ENCODE measurements at places on chromosomes 2 and 18.

GRCh38 chr18:65423776-65424175 is 327.0 kb upstream of the CDH7 start:
- no peak for DNase-seq

DNA sequence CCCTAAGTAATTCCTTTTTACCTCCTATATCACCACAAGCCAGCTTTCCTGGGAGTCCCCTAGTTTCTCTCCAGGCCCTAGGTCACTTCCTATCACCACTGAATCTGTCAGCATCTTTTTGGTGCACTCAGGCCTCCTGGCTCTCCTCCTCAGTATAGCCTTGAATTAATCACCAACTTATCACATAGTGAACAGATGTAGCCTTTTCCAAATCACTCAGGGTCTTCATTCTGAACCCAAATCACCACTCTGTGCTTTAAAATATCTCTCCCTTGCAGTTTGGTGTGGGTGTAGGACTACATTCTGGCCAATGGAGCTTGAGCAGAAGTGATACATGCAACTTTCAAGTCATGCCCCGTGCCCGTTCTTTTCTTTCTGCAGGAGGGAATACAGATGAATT is 29.6 kb upstream of the ATP8B1 start:
- DNase-seq, result no peak

DNA sequence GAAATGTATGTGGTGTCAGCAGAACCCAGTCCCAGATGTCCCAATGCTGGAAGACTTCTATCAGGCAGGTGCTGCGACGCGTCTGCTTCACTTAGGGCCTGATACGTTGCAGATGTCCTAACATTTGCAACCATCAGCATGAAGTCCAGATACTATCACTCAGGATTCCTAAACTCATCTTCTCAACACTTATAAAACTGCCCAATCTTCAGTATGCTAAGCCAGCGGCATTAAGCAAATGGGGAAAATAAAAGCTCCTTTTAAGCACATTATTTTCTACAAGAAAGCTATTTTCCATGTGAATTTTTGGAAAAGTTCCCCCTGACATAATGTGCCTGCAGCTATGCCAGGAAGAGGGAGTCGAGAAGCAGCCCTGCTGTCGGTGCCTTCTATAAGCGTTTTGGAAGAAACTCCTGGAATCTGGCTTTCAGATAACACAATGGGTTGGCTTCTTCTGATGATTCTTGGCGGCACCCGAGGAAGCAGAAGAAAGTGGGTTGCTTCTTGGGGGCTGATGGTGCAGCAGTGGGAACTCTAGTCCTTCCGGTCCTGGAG is 60.7 kb upstream of the ITGA6 start:
- DNase-seq, result no peak

DNA sequence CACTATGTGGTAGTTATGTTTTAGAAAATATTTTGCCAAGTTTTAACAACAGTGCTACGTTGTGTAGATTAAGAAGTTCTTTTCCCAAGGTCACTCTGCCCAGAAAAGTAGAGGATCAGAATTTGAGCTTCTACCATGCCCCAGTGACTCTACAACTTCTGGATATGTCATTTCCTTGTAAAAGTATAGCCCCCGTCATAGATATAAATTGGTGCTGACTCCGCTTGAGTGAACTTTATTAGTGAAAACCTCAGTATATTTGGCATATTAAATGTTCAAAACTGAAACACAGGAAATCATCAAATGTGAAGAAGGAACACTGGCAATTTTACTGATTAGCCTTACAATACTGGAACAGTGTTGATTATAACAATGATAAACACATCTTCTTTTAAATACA is 256.7 kb upstream of the UBE2E3 start:
- DNase-seq, result no peak

DNA sequence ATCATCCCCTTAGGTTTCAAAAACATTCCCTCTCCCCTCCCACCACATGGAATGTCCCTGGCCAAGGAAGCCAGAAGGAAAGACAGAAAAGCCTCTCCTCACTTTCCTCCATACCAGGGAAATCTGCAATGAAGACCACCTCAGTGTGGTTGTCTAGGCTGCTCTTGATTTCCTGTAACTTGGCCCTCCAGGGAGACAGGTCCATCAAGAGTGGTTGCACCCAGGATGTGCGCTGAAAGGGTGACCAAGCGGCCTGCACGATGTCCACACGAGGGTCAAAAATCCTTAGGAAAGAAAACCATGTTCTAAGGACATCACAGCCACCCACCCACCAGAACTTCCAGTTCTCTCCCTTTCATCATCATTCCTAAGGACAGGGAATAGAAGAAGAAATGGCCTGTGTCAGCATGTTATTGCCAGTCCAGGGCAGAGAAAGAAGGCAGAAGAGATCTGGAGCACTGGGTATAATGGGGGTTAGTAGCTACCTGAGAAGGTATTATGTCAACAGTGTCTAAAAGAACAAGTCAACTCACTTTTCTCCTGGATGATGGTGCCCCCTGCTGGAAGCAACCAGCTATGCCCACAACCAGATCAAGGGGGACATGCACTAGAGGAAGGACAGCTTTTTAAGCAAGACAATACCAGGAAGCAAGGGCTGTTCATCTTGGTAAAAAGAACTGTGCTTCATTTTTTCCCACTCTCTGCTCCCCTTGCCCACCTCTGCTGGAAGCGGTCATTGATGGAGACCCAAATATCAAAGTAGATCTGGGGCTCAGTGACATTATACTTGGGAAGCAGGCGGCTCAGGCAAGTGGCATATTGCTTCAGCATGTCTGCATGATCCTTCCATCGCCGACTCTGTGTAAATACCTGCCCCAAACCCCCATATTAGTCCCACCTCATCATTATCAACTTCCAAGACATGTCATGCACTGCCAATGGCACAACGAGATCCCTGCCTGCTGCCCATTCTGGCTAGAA is 9.3 kb downstream of the GGCX start:
- peak; percentile 76 for DNase-seq

All from GM10248 (cell line).